ENCODE measurements at places on chromosomes 2 and 18.

- peak; percentile 26 for DNase-seq
Observed at GRCh38 chr18:10060469-10060782, 146.6 kb downstream of the VAPA start.

GRCh38 chr2:57536535-57537231 lies 509.9 kb upstream of the VRK2 start:
- DNase-seq, result no peak

- no peak for DNase-seq
Observed at GRCh38 chr2:241616168-241617125, 20.5 kb downstream of the THAP4 start.

DNA sequence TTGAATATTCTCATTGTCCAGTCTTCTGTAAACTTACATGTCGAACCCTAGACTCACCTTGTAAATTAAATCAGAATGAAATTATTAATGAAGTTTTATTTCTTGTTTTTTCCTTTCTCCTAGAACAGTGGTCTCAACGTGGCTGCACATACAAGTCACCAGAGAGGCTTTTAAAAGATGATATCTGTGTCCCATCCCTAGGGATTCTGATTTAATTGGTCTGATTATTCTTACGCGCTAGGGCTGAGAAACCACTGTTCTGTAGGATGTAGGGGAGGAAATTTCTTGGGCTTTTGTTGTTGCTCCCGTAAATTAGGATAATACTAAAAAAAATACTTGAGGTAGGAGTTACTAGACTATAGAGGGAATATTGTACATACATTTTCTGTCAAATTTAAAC lies 32.1 kb downstream of the PPM1B start:
- no peak for DNase-seq

DNA sequence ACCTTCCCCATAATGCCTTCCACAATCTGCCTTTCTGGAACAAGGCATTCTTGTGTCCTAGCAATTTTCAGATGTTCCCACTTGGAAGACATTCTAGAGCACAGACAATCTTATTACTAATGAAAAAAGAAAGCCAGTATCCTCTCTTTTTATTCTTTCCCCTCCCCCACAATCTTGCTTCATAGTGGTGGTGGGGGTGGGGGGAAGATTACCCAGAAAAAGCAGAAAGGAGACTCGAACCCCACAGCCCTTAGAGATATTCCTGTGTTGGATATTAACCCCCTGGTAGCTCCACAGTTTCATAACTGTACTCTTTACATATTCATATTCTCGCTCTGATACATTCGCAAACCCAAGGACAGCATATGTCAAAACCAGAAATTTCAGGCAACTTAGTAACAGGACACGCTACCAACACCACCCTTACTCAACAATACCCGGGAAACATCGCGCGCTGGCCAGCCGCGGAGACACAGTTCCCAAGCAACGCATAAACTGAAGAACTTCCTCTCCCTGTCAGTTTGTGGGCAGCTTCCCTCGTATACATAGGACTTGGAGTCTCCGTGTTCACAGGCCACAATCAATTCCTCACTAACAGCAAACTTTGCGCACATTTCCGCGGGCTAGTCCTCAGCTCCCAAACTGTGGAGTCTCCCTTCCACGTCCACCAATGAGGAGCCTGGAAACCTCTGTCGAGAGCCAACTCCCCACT lies 793 bp downstream of the NR4A2 start:
- DNase-seq, result peak; percentile 94

DNA sequence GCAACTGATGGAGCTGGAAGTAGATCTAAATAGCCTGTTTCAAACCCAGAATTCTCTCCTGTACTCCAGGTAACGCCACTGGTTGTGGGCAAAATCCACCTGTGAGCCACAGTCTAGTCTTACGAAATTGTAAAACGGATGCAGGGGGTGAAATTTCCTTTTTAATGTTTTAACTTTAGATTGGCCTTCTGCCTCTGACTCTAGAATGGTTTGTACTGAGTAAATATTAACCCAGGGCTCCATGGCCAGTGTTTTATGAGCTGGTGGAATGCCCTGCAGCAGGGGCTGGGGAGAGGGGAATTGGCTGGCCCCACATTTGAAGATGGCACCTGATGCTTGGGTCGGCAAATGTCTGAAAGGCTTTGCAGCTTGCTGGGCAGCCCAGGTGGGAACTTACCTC lies 156.6 kb downstream of the MYCN start:
- DNase-seq, result no peak

DNA sequence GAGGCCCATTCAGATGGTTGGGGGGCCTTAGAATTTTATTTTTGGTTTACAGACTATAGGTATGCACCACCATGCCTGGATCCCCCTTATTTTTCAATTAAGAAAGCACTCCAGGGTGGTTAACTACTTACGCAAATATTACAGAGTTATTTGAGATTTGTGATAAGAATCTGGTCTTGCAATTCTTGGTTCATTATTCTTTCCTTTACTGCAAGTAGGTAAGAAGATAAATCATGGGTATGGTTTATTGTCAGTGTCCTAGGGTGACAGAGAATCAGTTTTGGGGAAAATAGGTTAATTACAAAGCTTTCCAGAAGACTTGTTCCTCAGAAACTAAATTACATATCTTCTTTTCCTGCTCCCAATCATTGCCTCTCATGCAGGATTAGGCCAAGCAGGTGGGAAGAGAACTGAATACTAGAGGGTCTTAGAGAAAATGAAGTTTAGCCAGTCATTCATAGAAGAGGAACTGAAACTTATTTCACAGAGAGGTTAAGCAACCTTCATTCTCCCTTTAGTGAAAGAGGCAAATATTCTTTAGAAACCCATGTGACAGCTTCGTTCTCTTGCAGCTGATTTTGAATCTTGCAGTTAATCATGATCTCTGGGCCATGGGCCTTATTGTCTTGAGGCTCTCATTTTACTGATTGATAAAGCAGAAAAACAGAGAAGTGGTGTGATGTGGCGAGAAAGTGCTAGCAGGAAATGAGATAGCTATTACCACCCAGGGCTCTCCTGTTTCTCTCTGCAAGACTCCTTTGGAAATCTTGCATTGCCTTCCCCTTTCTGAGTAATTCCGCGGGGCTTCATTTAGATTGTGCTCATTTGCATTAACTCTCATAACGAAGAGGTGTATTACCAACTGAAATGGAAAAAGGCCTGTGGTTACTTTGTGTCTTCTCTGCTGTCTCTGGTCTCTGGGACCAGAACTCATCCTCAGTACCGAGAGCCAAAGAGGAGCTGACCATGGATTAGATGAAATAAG lies 44.8 kb upstream of the ARHGAP25 start:
- DNase-seq, result peak; percentile 72

GRCh38 chr18:32252141-32252860 lies 62.5 kb downstream of the MEP1B start:
- DNase-seq, result no peak

GRCh38 chr2:104875262-104875661 lies 21.3 kb downstream of the POU3F3 start:
- DNase-seq, result no peak

DNA sequence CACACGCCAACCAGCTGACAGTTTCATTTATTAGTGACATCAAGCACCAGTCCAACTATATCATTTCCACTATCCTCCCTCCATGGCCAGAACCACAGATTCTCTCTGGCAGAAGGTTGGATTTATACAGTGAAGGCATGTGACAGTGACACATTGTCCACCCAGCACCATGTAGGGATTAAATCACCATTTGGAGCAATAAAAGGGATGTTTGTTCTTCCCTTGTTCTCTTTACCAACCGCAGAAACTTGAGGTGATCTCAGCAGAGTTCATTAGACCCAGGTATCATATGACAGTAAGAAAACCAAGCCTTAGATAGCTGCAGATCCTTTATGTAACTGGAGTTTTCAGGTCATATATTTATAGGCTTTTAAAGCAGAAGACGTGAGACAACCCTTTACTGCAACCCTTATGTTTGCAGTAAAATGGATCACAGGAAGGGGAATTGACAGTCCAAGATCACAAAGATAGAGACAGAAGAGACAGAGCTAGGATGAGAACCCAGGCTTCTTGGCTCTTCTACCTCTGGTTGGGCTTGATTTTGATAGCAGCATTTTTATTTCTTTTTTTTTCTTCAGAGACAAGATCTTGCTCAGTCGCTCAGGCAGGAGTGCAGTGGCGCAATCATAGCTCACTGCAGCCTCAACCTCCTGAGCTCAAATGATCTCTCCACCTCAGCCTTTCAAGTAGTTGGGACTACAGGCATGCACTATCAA lies 80.1 kb downstream of the XDH start:
- DNase-seq, result peak; percentile 34

DNA sequence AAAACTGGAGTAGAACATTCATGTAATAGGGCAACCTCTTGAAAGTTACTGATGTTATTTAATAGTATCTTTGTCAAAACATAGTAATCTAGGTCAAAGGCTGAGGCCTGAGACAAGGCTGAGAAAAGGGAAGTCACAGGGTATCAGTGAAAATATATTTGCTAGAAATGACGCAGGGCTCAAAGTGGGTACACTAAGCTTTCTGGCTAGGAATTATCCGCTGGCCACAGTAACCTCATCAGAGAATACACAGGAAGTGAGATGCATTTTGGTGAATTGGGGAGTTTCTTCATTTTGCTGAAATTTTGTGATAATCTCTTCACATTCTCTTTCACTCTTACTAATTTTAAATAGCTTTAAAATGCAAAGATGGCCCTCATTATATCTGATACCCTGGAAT lies 206.8 kb downstream of the OTX1 start:
- DNase-seq, result peak; percentile 19

GRCh38 chr2:207983641-207984042 lies 41.7 kb downstream of the PLEKHM3 start:
- DNase-seq, result peak; percentile 84

GRCh38 chr18:36402765-36403396 lies 105.4 kb downstream of the FHOD3 start:
- DNase-seq, result no peak

DNA sequence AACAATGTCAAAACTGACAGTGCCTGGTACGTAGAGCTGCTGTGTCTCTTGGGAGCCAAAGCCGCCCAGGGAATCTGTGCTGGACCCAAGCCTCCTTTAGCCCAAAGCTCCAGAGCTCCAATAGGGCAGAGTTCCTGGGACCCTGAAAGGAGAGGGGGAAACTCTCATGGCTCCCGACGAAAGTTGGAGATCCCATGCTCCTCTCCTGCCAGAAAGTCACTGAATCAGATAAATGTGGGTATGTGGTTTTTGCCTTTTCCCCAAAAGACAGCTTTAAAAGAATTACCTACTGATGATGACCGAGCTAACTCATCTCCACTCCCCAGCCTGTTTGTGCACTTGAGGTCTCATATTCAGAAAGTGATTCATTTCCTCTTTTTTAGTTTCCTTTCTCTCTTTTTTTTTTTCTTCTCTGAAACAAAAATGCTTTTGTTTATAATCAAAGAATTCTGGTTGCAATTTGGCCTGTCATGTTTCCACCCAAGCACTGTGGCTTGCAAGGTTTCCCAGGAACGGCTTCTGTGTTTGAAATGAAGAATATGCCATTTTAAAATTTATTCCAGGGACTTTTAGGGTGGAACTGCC lies 14.1 kb upstream of the PMAIP1 start:
- DNase-seq, result peak; percentile 41

GRCh38 chr18:51154431-51155063 lies 42.9 kb downstream of the MEX3C start:
- DNase-seq, result peak; percentile 10

DNA sequence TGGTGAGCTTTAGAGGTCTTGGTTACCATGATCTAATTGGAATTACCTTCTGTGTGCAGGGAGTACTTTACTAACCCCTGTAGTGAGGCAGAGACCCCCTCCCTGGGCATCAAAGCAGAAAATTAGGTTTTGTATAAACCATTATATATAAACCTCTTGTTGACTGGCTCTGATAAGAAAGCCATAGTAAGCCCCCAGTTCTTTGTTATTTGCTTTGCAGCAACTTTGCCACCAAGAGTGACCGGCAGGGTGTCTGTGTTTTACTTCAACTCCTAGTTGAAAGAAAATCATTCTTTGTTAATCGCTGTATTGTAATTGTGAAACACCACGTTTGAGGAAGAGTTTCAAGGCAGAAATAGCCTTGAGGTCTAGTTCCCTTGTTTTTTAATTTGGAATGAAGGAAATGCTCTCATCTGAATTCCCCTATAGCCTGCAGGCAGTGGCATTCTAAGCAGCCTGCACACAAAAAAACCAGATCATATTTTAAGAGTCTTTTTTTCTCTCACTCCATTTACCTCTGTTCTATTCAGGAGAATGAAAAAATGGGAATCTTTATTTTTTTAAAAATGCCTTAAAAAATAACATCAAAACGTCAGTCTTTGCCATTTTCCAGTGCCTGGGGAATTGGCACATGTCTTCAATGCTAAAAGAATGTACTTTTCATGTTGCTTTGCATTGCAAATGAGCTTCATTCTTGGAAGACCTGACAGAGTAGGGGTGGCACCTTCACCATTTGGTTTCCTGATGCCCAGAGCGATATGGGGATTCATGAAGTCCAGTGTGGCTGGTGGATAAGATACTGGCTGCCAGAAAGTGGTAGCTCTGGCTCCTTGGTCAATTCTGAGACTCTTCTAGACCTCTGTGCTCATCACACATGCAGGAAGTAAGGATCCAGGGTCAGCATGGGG lies 338.1 kb downstream of the SLC4A3 start:
- no peak for DNase-seq

- no peak for DNase-seq
Observed at GRCh38 chr2:224498991-224499390, 86.2 kb downstream of the CUL3 start.

DNA sequence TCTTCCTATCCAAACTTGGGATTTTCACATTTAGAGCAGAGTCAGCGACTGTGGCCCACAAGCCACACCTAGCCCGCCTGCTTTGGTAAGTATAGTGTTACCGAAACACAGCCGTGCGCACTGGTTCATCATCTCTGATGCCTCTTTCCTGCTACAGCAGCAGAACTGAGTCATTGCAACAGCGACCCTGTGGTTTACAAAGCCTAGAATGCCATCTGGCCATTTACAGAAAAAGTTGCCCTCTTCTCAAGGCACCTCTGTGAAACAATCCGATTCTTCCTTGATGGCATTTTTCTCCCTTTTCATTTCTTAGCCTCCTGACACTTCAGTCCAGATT lies 10.7 kb upstream of the IAH1 start:
- peak; percentile 52 for DNase-seq

GRCh38 chr2:196130039-196130825 lies 41.1 kb downstream of the STK17B start:
- peak; percentile 10 for DNase-seq

- peak; percentile 9 for DNase-seq
Observed at GRCh38 chr18:2180586-2180985, 390.7 kb downstream of the METTL4 start.

- no peak for DNase-seq
Observed at GRCh38 chr2:65866148-65866547, 433.7 kb upstream of the SPRED2 start.

GRCh38 chr2:43085929-43086328 lies 140.5 kb downstream of the ZFP36L2 start:
- no peak for DNase-seq

- no peak for DNase-seq
Observed at GRCh38 chr18:79803611-79804051, 5.9 kb downstream of the KCNG2 start.
